ENCODE measurements at places on chromosomes 3 and 15. TPM values are rescaled to one million over a fixed set of nuclear protein-coding genes. Genes with fewer than 3 reads are reported as not detected.

UBA3 gene
- total RNA-seq, result 84.6 TPM

CIDEC gene
- not detected for total RNA-seq

CD80 gene
- total RNA-seq, result not detected

IFRD2 gene
- 111 TPM for total RNA-seq

GRCh38 chr15:69092159-69092558 is 68.3 kb upstream of the GLCE start:
- DNase-seq, result peak; percentile 77

DNA sequence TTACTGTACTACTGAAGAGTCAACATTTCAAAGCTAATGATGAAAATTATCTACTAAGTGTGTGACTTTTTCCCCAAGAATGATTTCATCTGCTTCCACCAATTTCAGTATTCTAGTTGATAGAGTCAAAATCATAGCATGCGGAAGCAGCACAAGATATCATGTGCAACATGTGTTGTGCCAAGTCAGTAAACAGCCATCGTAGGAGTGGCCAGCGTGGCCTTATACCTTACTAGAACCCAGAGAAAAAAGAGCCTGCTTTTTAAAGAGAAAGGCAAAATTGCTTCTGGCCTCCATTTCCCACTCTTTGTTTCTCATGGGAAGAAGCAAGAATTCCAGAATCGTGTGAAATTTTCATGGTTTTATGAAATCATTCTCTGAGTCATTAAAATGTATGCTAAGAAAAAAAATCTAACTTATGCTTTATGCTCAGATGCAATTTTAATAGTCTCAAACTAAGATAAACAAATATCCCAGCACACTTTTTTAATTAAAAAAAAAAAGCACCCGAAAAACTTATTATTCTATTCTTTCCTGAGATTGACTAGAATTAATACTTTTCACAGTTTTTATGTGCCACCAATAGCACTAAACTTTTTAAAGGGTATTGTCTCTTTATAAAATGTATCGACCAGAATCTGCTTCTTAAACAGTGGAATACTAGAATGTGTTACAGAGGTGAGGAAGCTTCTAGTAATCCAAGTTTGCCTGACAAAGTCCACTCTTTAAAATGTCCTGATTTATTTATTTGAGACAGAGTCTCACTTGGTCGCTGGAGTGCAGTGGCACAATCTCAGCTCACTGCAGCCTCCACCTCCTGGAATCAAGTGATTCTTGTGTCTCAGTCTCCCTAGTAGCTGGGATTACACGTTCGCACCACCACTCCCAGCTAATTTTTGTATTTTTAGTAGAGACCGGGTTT is 87.3 kb downstream of the MBNL1 start:
- DNase-seq, result no peak

GRCh38 chr15:52784799-52785671 is 5.1 kb downstream of the ONECUT1 start:
- DNase-seq, result no peak

DNA sequence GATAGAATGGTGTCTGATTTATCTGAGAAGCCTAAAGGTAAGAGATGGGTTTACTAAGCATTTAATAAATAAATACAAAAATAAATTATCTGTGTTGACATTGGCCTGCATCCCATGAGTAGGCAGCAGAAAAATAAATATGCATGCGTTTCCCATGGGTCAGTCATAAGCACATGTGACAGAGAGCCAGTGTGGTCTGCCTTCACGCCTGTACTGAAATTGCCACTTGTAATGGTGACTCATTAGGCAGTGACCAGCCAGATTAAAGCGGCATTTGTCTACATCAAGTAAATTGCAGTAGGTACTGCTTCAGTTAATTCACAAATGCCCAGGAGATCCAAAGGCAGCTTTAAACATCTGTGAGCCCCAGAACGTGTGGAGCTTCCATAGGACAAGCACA is 399.6 kb downstream of the NAALADL2 start:
- no peak for DNase-seq

DNA sequence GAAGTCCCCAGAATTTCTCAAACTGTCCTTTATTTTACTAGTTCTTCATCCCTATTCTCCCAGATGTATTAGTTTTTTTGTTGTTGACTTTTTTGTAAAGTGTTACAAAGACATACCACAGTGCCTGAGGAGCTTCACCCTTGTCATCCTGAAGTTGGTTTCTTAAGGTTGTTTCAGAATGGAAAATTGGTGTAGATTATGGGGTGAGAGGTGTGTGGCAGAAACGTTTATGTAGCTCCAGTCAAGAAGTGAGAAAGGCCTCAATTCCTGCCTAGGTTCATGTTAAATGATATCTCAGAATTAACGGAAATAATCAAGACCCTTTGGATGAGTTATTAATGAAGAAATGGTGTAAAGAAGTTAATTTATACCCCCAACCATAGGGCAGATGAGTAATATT is 6.8 kb downstream of the EDEM1 start:
- no peak for DNase-seq

GRCh38 chr3:18716101-18716500 is 291.0 kb upstream of the SATB1 start:
- no peak for DNase-seq

GRCh38 chr3:195260280-195260905 is 10.6 kb downstream of the XXYLT1 start:
- peak; percentile 53 for DNase-seq

- no peak for DNase-seq
These were observed 404.4 kb upstream of the PROK2 start for GRCh38 chr3:72189339-72189738.

DNA sequence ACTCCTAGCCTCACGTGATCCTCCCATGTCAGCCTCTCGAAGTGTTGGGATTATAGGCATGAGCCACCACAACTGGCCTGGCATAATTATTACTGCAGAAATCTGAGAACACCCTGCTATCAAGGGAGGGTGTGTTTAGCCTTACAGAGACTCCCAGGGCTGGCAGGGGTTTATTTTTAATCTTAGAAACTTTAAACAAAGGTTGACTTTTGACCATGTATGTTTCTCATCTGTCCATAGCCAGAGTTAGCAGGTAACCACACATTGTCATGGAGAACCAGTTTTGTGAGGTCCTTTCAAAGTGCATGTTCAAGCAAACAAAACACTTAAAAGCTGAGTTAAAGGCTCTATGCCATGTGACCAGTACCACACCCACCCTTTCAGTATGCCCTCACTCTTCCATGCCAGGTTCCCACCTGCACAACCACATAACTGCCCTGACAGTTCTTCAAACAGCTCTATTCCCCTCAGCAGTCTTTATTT is 11.1 kb downstream of the SIAH2 start:
- DNase-seq, result no peak

DNA sequence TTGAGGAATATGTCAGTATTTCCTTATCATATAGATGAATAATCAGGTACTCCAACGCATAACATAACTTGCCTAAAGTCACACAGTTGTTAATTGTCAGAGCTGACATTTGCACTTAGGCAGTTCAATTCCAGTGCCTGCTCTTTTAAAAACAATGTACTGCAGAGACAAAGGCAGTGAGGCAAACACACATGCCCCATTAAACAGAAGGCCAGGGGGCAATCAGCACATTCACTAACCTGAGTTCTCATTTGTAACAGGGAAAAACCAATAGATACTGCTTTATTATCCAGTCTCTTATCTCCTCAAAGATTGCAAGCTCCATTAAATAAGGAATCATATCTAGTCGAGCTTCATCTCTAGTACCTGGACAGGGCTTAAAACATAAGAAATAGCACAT is 1017.4 kb downstream of the SQOR start:
- no peak for DNase-seq
